ENCODE measurements at places on chromosomes 5 and 9.

- no peak for DNase-seq
Measured at GRCh38 chr5:145585-146323, 45.5 kb upstream of the LRRC14B start.

GRCh38 chr5:56815658-56816545 lies 553 bp downstream of the MAP3K1 start:
- peak; percentile 46 for DNase-seq

DNA sequence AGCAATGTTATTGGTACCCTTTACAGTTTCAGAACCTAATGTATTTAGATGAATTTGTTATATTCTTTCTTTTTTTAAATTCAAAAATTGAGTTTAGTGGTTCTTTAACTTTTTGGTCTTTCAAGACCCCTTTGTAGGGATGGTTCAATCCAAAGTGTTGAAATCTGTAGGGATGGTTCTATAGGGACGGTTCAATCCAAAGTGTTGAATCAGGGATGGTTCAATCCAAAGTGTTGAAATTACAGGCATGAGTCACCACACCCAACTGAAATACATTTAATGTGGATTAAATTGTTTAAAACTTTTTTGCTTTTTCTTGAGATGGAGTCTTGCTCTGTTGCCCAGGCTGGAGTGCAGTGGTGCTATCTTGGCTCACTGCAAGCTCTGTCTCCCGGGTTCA lies 30.6 kb downstream of the SNX2 start:
- DNase-seq = no peak

GRCh38 chr9:133669182-133669801 lies 33.1 kb downstream of the DBH start:
- no peak for DNase-seq

DNA sequence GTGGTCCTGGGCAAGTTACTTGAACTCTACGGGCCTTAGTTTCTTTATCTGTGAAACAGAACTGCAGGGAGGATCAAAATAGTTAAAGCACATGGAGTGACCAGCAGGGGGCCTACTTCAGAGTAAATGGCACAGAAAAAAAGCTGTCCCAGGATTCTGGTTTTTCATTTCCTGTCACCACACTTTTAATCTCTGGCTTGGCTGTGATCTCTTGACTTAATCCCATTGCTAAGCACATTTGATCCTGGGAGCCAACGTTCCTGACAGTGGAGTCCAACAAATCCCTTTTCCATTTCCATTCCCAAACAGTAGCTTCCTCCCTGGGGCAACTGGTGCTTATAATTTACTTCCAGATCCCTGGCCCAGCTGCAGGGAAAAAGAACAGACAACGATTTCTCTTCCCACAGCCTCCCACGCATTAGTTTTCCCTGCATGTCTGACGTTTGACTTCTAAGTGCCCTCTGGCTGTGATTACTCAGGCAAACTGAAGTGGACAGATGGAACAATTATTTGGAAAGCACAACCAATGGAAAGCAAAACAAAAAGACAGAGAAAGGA lies 136.5 kb upstream of the STK32A start:
- peak; percentile 6 for DNase-seq

- DNase-seq = no peak
Measured at GRCh38 chr5:55636177-55636576, 75.9 kb downstream of the SLC38A9 start.

GRCh38 chr5:153546566-153546965 lies 56.1 kb downstream of the GRIA1 start:
- no peak for DNase-seq

DNA sequence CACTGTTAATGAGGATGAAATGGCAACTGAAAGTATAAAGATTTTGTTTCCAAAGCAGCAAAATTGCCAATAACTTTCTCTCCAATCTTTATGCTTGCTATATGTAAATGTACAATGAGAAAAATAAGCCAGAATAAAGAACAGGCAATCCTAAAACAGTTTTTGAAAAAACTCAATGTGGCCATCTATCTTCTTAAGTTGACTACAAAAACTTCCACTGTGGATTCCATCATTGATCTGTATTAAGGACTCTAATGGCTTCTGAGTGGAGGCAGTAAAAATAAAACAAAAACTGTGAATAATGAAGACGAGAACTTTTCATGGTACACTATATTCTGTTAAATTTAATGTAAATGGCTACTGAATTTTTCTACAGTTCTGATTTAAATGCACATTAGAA lies 382.9 kb downstream of the TMEM232 start:
- DNase-seq = no peak

DNA sequence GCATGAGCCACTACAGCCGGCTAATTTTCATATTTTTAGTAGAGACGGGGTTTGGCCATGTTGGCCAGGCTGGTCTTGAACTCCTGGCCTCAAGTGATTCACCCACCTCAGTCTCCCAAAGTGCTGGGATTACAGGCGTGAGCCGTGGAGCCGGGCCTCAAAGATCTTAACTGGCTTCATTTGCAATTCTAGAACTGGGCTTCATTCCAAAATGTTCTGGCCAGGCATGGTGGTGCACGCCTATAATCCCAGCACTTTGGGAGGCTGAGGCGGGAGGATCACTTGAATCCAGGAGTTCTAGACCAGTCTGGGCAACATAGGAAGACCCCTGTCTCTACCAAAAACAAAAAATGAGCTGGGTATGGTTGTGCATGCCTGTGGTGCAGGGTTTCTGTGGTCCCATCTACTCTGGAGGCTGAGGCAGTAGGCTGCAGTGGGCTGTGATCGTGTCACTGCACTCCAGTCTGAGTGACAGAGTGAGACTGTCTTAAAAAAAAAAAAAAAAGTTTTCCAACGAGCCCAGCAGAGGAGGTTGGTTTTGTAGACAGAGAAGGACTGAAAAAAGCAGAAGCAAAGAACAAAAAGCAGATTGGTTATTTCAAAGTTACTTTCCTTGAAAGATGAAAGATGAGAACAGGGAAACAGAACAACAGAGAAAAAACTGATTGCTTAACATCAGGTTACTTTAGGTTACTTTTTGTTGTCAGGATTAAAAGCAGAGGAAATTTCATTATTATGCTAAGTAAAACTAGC lies 78.2 kb downstream of the ANKRD55 start:
- DNase-seq = no peak

DNA sequence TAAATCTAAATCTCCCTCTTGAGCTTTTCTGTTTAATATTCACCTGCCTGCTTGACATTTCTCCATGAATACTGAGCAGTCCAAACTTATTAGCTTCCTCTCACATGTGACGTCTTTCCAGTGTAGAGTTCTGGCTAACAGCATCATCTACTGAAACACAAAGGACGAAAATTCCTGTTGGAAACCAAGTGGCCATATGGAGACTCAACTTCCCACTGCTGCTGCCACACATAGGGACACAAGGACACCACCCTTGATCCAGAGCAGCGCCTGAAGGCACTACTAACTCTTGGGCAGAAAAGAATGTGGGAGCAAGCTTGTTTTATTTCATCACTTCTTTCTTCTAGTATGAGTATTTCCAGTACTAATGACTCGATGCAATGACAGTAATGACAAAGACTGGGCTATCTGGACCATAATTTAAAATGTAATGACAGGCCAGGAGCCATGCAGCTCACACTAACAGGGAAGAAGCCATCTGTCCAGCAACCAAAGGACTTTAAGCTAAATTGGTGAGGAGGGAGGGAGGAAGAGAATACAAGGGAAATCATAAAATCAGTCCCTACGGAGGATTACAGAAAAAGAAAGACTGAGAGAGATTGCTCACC lies 19.2 kb downstream of the RNF130 start:
- DNase-seq = no peak

GRCh38 chr5:59845730-59846129 lies 47.8 kb downstream of the PDE4D start:
- DNase-seq = no peak

DNA sequence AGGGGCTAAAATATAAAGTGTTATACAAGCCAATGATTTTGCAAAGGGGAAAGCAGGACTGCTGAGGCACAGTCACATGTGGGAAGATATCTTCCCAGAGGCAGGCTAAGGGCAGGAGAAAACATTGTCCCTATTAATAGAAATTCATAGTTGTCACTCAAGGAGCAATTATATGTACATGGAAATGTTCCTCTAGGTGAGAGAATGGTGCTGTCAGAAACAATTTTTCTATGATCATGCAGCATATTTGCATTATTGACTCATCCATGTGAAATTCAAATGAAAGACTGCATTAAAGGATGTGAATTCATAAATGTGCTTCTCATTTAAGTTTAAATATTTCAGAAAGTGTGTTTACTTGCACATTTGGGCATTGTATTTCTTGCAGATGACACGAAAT lies 775.9 kb upstream of the CDH9 start:
- DNase-seq = no peak

DNA sequence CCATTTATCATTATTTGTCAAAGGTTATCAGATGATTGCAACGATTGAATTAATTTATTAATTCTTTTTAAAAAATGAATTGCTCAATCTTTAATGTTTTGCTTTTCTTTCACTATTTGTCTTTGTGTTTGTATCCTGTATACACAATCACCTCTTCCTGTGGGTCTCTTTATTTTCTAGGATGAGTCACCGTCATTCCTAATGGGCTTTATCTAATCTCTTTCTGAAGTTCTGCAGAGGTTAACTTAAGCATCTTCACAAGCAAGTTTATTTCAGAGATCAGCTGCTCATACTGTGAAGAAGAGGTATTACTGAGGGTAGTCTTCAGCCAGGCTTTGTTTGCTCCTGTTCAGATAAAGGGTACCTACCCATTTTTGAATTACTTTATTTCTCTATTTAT lies 323.9 kb downstream of the NNT start:
- DNase-seq = no peak

- DNase-seq = no peak
Measured at GRCh38 chr5:110361471-110361870, 365.0 kb downstream of the TMEM232 start.

DNA sequence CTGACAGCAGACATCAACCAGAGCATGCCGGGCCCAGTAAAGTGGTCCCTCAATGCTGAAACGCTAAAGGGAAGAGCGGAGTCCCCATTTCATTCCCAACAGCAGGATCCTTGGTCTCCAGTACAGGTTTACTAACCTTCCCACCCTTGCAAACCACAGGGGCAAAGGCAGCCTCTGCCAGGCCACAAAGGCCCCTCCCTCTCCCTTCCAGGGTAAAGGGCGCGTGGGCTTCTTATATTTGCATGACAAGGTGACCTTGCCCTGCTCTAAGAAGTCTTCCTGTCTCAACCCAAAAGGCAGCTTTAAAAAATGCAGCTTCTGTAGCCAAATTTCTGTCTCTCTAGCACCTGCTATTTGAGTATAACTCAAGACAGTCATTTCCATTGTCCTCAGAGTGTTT lies 131.5 kb upstream of the PTCH1 start:
- no peak for DNase-seq

DNA sequence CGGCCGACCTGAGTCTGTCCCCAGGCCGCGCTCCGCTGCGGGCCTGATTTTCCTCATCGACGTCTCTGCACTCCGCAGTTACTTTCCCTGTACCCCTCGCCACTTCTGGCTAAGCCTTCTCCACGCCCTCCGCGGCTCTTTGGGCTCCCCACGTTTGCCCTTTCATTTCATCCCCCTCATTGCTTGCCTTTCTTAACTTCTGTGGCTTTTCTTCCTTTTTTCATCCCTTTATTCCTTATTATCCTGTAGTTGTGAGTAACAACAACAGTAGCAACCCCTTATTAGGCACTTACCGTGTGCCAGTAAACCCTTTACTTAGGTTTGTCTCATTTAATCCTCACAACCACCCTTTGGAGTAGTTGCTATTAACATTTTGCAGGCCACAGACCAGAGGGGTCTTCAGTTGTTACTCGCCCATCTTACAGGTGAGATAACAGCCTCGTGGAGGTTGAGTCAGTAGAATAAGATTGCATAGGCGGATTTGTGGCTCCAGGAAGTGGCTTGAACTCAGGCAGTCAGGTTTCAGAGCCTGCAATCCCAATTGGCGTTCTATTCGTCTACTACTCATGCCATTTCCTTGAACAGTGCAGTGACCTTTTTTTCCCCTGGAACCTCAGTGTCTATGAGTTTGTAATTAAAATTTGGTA lies 724 bp downstream of the TCERG1 start:
- peak; percentile 21 for DNase-seq

DNA sequence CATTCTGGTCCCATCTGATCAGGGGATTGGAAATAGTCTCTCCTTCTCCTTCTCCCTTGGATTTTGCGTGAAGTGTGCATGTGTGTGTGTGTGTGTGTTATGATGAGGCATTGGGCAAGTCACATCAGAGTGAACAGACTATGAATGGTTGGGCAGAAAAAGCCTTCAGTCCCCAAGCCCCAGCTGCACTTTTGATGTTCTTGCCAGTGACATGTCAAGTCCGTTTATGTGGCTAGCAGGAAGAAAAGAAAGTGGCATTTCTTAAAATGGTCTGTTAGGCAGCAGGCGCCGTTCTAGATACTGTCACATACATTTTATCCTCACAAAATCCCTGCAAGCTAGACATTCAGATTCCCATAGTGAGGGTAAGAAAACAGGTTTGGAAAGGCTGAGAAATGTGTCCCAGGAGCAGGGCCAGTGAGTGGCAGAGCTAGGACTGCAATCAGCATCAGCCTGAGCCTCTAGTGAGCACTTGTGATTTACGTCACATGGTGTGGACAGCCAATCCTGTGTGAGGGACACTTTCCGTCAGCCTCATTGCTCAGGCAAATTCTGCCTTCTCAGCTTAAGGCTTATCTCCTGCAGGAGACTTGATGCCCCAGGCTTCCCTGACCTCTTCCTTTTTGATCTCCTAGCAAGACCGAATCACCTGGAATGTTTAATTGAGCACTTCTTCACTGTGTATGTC lies 60.4 kb downstream of the GLRA1 start:
- DNase-seq = no peak

GRCh38 chr5:165015547-165015946 lies 1510.1 kb downstream of the MAT2B start:
- DNase-seq = no peak

DNA sequence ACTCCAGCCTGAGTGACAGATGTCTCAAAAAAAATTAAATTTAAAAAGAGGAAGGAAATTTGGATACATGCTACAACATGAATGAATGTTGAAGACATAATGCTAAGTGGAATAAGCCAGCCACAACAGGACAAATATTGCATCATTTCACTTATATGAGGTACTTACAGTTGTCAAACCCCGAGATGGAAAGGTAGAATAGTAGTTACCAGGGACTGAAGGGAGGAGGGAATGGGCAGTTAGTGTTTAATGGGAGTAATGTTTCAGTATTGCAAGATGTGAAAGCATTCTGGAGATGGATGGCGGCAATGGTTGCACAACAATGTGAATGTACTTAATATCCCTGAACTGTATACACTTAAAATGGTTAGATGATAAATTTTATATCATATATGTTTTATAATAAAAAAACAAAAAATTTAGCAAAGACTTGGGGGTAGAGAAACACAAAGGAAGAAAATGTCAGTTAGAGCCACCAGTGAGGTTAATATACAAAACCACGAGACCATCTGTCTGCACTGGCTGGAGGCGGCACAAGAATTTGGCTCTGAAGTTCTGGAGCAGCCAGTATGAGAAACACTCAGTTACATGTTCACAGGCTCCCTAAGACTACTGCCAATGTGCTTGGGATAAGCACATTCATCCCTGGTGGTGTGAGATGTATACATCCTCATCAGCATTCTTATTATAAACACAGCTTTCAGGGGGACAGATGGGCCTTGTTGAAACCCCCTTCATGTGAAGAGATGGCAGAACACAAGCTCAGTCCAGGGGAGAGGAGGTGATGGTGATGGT lies 37.0 kb upstream of the RPS23 start:
- no peak for DNase-seq

GRCh38 chr5:156020647-156021046 lies 306.3 kb upstream of the SGCD start:
- DNase-seq = no peak

Measured in CD4-positive, alpha-beta T cell treated with Interleukin-10 for 1 hour (primary cell).